ENCODE measurements at places on chromosomes 6 and 20. TPM values are rescaled to one million over a fixed set of nuclear protein-coding genes. Genes with fewer than 3 reads are reported as not detected.

Gene RNGTT
- total RNA-seq: 25.3 TPM

DNA sequence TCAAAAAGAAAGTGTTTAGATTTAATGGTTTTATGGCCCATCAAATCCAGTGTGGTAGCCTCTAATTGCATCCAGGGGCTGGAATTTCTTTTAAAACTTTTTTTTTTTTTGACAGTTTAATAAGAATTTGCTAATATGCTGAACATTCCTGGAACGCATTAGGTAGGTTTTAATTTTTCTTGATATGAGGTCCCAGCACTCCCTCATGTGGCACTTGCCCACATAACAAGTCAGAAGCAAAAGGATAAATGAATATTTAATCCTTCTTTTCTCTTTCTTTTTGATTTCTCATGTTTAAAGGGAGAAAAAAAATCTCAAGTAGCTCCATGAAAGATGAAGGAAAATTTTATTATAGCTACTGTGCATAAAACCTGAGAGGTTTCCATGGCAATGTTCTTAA is 13.5 kb downstream of the HAO1 start:
- peak; percentile 59 for DNase-seq

- DNase-seq: no peak
Measured at GRCh38 chr6:125306756-125307149, 5.0 kb upstream of the HDDC2 start.

DNA sequence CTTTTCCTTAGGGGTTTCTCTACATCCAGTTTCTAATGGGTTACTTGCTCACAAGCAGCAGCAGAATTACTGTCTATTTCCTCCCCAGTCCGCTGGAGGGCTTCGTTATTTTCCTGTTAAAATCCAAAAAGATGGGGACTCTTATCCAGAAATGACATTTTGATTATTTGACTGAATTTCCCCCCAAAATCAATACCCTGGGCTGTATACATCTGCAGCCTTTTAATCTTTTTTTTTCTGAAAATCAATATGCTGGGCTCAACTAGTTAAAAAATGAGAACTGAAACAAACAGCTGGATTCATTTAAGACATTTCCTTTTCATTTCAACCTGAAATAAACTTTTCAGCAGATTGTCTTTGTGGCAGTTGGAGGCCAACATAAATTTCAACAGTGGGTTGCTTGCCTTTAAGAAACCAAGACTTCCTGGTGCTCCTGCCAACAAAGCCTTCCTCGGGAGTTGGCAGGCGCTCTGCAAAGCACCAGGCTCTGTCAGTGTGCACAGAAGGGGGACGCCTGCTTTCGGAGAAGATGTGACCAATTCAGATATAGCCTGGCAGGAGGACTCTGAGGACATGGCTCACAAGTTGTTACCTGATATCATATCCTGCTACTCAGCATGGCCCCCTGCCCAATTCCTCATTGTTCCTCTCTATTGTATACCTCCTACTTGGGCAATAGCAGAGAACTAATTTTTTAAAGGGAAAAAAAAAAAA is 204.7 kb upstream of the ARG1 start:
- peak; percentile 84 for DNase-seq

- peak; percentile 70 for DNase-seq
Measured at GRCh38 chr6:161373905-161374451, 100.1 kb upstream of the AGPAT4 start.
